ENCODE measurements at places on chromosomes 2 and 18.

- DNase-seq = peak; percentile 78
Measured at GRCh38 chr2:234496835-234497593, at the start of gene ARL4C. Gene ARL4C (minus strand): TSS chr2:234497081. CDS start chr2:234496586, 495 bp downstream.

- no peak for DNase-seq
Measured at GRCh38 chr2:224103651-224104050, 64.6 kb upstream of the SERPINE2 start.

- no peak for DNase-seq
Measured at GRCh38 chr2:85178980-85179411, 45.8 kb downstream of the TCF7L1 start.

DNA sequence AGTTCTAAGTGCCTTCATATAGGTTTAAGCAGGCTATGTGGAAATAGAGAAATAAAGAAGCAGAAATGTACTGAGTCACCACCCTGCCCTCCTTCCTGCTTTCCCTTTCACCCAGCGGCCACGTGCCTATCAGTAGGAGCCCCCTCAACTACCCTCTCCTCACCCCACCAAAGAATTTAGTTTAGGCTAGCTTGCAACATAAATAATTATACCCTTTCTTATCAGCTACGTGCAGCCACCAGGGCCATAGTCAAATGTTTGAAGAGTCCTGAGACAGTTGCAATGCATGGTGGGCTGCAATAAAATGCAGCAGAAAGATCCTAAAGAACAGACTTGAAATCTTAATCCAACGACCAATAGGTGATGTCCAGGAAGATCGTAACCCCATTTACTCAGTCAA is 101.2 kb downstream of the RTP5 start:
- DNase-seq = no peak

DNA sequence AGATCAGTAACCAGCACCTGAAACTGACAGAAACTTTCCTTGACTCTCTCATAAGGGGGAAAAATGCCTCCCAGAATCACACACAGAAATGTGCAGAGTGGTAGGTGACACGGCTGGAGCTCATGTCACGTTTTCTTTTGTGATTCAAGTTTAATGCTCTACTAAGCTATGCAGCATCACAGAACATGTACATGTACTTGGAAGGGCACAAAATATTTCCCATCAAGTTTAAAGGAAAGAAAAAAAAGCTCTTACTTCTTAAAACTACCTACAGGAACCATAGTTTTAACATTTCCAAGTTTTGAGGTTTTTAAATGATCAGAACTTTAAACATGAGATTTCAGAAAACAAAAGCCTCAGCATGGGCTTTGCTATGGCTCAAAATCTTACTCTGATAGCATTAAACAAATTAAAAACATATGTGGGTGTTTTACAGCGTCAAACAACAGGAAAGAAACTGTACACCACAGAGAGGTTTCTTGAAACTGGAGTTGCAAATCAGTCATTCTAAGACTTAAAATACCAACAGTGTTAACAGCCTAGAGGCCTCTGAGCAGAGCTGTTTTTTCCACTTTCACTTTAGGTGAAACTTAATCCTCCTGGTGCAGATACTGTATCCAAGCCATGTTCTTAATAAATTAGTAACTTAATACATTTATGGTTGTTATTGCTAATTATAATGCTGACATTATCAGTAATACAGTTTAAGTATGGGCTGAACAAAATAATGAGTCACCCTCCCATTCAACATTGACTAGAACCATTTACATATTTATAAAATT is 30.1 kb downstream of the MBP start:
- no peak for DNase-seq

GRCh38 chr2:145905371-145905770 is 1385.5 kb upstream of the ZEB2 start:
- DNase-seq = no peak

- DNase-seq = no peak
Measured at GRCh38 chr2:160963957-160964356, 196.3 kb upstream of the TANK start.

DNA sequence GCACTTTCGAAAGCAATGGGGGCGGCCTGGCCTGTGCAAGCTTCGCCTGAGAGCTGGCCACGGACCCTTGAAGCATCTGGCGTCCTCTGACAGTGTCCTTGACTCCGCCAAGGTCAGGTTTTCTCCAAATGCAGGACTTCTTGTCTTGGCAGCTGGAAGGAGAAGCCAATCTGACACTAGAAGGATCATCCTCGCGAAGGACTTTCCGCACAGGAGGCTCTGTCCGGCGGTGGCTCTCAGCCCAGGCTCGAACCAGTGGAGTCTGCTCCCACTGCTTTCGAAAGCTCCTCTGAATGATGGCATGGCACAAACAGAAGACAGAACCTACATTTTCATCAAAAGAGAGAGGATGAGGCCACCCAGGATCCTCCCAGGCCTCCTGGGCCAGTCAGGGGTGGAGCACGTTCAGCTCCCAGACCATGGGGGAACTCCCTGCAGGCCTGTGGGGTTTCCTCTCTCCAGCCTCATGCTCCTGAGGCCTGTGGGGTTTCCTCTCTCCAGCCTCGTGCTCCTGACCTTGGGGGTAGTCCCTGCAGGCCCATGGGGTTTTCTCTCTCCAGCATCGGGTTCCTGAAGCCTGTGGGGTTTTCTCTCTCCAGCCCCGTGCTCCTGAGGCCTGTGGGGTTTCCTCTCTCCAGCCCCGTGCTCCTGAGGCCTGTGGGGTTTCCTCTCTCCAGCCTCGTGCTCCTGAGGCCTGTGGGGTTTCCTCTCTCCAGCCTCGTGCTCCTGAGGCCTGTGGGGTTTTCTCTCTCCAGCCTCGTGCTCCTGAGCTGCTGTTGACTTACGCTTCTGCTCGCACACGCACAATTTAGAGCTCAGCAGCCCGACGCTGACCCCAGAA is 396.5 kb upstream of the SALL3 start:
- no peak for DNase-seq

Data from memory B cell (primary cell).